ENCODE measurements at places on chromosomes 7 and 10.

DNA sequence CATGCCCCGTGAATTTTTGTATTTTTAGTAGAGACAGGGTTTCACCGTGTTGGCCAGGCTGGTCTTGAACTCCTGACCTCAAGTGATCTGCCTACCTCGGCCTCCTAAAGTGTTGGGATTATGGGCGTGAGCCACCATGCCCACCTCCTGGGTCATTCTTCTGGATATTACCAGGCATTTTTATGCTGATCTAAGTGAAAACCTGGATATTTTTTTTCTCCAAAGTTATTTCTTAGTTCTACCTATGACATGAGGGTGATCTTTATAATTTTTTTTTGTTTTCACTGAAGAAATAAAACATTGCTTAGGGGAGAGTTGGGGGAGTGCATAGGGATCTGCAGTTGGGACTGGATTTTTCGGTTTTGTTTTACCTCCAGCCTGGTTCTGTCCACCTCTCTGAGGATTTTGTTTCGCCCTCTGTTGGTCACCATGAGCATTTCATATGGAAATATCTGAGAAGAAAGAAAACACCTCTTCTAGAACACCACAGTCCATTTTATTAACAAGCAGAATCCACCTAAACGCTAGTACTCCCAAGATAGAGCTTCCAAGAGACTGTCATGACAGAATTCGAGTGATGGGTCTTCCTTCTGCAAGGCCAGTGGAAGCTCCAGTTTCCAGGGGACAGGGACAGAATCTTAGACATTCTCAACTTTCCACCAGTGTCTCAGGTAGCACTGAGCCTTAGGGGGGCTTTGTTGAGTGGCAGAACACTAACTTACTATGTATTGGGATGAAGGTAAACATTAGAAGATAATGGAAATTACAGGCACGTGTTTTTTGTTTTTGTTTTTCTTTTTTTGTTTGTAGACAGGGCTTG lies 33.4 kb upstream of the AFAP1L2 start:
- no peak for DNase-seq

DNA sequence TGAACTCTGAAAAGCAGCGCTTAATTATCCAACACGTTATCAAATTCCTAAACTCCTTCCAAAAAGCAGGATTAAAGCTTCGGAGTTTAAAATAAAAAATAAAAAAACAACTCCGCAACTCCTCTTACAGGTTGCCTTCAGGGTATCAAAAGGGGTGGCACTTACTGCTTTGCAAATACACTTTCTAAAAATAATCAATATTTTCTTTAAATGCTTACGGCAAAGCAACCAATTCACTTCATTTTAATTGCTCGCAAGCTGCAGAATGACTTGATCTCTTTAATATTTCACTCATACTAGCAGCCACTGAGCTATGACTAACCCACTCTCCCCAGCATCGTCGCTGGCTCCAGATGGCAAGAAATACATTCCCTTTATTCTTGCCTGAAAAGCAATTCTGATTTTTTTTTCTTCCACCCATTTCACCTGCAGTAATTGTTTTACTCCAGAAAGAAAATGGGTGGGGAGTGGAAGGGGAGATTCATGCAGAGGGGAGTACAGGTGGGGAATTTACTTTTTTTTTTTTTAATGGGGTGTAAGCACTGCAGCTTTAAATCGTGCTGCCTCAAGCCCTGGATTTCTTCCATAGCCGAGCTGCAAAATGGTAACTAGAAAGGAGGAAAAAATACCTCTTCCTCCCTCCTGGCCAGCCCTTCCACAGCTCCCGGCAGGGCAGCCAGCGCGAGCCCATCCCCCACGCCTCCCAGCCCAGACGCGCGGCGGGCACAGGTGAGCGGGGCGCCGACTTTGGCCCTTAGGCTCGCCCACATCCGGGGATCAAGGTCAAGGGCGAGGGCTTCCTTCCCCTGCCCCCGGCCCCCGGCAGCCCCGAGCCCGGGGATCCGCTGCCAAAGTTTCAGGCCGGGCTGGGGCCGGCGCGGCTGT lies 54.2 kb upstream of the FHIP2A start:
- peak; percentile 42 for DNase-seq

- no peak for DNase-seq
Observed at GRCh38 chr7:55575733-55576132, 3.4 kb upstream of the VOPP1 start.

DNA sequence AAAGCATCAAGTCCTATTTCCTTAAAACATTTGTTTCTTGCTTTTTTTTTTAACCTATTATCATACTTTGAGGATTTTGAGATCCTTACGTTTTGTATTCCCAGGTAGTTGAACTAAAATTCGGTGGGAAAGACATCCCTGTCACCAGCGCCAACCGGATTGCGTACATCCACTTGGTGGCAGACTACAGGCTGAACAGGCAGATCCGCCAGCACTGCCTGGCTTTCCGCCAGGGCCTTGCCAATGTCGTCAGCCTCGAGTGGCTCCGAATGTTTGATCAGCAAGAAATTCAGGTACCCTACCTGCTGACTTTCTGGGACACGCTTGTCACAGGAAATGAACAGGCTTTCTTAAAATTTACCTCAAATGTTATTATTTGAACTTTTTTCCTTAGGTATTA lies 83.0 kb upstream of the DNAJB6 start:
- peak; percentile 69 for DNase-seq

DNA sequence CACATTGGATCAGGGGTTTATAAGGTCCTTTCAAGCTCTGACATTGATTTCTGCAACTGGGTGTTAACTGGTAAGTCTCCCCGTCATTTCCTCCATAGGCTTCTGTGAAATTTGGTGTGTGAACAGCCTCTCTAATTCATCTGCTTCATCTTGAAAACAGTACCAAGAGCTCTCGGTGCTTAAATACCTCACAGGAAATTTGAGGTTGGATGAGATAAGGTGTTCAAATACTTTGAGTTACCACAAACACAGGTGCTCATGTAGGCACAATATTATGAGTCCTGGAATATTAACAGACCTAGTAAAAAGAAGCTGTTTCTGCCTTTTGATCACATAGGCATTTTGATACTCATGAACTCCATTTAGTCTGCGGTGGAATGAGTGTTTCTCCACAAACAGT lies 85.2 kb downstream of the RTKN2 start:
- DNase-seq, result no peak

- no peak for DNase-seq
Observed at GRCh38 chr10:122503886-122504609, 42.7 kb downstream of the HTRA1 start.

DNA sequence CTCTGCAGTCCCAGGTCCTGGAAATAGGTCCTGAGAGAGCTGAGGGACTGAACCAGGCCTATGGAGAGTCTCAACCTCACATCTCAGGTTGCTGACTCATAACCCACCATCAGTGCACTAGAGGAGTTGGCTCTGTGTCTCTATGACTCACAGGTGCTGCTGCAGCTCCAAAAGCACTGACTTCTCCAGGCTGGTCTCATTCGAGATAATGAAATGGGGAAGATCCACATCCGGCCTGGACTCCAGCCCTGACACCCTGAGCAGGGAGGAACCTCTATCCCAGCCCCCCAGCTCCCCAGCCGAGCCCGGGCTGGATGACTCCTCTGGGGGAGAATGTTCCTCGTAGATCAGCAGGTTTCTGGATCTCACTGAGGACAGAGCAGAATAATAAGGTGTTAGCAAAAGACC lies 35.5 kb upstream of the DGKI start:
- peak; percentile 60 for DNase-seq

DNA sequence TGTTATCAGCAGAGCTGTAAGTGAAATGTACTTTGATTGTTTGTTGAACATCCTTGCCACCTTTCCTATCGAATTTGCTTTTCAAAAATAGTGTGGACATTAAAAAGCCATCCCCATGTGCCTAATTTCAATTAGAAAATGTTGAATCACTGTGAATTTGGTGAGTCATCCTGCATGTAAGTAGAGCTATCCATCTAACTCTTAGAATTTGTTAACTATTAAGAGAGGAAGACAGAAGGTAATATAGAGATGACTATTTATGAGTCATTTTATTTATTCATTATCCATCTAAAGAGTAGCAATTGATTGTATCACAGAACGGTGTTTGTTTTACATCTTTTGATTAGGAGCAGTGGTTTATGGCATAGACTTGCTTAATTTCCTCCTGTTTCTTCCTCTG lies 154.7 kb downstream of the MGMT start:
- DNase-seq, result no peak

DNA sequence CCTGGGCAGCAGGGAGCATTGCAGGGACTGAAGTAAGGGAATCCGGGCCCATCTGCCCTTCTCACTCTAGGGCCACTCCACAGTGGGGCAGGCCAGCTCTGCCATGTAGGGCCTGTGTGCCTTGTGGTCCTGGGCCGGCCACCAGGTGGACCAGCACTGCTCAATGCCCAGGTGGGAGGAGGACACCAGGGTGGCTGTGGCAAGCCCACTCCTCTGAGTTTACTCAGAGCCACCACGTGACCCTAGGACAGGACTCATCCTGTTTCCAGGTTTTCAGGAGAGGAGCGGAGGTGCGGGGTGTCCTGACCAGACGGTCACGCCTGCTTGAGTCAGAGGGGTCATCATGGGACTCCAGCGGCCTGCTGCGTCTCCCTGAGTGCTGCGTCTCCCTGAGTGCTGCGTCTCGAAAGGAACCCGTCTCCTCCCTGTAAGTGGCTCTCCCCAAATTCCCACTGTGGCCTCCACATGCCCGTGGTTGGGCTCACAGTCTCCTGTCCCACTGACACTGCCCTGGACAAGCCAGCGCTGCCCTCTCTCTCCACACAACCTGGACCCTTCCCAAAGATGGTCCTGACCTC lies 2.9 kb downstream of the CFAP46 start:
- no peak for DNase-seq

Data from left cardiac atrium (tissue), 4 donors.